ENCODE measurements at places on chromosomes 1 and 21.

DNA sequence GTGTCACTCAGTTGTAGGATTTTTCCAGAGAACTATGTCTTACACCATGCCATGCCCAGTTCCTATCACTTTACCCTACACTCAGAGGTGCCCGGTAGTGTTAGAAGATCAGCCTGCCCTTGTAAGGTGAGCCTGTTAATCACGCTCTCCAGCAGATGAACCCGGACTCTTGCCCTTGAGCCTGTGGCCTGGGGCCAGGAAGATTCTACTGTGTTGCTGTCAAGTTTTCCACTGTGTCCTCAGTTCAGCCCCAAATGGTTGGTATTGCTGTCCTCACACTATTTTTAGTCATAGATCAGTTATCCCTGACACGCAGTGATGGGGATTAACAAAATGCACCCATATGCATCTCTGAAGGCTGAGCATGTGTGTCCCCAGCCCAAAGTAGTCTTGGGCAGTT is 105.0 kb upstream of the SPAG17 start:
- DNase-seq = no peak

- DNase-seq = no peak
Observed at GRCh38 chr1:10209590-10209904, 823 bp upstream of the KIF1B start.

- no peak for DNase-seq
Observed at GRCh38 chr1:116298746-116299145, 74.3 kb upstream of the ATP1A1 start.

GRCh38 chr1:52680353-52680752 is 17.8 kb downstream of the COA7 start:
- no peak for DNase-seq

DNA sequence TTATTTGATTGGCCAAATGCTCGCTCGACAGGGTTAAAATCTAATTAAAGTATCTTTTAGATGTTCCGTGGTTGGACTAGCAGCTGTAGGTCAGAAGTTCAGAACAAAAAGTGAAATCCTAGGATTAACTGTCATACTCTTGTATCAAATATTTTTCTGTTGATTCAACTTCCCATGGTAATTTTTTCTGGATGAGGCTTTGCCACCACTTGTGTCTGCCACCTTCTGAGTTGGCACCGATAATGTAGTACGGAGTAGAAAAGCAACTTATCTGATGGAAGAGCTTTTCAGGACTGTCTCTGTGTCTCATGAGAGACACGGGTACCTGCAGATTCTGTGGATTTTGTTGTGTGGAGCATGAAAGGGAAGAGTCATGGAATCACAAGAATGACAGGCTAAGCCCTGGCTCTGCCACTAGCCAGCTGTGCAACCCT is 44.6 kb upstream of the CNN3 start:
- peak; percentile 77 for DNase-seq

DNA sequence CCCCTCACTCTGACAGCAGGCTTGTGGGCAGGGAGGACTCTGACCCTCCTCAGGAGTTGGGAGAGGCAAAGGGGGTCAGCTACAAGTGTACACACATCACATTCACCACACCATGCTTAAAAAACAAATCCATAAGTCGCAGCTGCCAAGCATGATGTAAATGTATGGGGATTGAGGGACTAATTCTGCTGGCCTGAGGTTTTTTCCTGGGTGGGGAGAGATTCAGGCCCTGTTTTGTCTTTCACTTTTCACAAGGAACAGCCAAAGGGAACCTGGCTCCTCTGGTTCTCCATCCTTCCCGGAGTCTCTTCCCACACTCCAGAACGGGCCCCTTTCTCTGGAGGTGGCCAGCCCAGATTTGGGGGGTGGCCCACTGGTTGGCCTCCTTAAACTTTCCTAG is 1.3 kb upstream of the MTARC2 start:
- no peak for DNase-seq

DNA sequence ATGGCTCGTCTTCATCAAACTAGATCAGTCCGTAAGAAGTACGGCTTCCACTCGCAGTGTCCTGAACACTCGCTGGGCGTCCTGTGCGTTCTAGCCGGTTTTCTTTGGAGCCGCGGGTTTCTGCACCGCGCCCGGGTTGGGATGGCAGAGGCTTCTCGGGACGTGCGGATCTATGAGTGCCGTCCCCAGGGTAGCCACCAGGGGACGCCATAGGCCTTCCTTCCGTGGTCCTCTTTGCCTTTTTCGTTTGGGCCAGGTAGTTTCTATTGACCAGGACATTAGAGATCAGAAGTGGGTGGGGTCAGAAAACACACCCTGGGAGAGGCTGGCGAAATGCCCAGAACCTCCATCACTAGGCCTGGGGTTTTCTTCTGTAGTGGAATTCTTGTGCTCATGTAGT is 273.8 kb downstream of the FAM72C start:
- no peak for DNase-seq
